ENCODE measurements at places on chromosomes 4 and X.

- no peak for DNase-seq
These were observed 3.5 kb upstream of the SERTM2 start for GRCh38 chrX:111507933-111508332.

GRCh38 chrX:154727871-154728270 lies 23.0 kb downstream of the GAB3 start:
- DNase-seq: no peak

DNA sequence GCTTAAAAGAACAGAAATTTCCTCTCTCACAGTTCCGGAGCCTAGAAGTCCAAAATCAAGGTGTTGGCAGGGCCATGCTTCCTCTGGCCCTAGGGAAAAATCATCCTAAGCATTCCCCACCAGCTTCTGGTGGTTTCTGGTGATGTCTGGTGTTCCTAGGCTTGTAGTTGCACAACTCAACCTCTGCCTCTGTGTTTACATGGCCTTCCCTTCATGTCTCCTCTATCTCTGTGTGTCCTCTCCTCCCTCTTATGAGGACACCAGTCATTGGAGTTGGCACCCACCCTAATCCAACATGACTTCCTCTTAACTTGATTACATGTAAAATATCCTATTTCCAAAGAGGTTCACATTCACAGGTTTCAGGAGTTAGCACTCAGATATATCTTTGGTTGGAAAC lies 15.4 kb downstream of the LRP2BP start:
- no peak for DNase-seq

DNA sequence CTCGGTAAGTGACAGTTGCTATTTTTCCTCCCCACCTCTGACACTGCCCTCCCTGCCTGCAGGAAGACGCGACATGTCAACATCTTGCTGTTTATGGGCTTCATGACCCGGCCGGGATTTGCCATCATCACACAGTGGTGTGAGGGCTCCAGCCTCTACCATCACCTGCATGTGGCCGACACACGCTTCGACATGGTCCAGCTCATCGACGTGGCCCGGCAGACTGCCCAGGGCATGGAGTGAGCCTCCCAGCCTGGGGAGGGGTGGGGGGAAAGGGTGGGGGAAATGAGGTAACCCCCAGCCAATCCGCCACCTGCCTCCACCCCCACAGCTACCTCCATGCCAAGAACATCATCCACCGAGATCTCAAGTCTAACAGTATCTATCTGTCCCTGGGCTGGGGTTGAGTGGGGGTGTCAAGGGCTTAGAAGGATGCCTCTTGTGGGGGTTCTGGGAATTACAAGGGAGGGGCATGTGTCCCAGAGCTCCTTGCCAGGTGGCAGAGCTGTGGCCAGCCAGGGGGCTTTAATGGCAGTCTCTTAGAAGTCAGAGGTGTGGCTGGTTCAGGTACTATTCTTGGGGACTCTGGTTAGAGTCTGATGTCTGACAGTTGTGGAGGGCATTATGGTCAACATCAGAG lies 7.8 kb downstream of the ARAF start:
- DNase-seq: no peak

GRCh38 chr4:7432531-7433375 lies 2.0 kb downstream of the PSAPL1 start:
- DNase-seq: no peak

- DNase-seq: no peak
These were observed 667.3 kb downstream of the GALNTL6 start for GRCh38 chr4:172480471-172480870.

- DNase-seq: no peak
These were observed 4.0 kb downstream of the C4orf46 start for GRCh38 chr4:158667651-158668198.

DNA sequence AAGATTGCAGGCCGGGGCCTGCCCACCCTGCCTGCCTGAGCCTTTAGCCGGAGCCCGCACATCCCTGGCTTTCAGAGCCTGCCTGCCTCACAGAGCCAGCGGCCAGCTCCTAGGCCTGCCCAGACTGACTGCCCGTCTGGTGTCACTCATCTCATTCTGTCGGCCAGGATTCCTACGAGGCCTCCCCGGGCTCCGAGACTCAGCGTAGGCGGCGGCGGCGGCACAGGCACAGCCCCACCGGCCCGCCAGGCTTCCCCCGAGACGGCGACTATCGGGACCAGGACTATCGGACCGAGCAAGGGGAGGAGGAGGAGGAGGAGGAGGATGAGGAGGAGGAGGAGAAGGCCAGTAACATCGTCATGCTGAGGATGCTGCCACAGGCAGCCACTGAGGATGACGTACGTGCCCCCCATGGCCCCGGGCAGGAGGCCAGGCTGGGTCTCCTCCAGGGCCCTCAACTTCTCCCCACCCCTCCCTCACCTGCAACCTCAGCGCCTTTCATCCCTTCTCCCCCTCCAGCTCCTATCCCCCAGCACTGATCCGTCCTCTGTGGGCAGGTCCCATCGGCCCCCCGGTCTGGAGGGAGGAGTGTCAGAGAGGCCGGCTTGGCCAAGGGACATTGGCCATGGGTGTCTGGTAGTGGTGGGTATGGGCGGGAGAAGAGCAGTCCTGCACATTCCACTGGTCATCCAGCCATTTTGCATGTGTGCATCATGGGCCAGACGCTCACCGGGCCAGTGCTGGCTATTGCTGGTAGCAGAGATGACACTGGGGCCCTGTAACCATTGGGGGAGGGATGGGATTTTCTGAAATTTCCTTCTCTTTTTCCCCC lies 22.6 kb upstream of the UBA1 start:
- DNase-seq: no peak

DNA sequence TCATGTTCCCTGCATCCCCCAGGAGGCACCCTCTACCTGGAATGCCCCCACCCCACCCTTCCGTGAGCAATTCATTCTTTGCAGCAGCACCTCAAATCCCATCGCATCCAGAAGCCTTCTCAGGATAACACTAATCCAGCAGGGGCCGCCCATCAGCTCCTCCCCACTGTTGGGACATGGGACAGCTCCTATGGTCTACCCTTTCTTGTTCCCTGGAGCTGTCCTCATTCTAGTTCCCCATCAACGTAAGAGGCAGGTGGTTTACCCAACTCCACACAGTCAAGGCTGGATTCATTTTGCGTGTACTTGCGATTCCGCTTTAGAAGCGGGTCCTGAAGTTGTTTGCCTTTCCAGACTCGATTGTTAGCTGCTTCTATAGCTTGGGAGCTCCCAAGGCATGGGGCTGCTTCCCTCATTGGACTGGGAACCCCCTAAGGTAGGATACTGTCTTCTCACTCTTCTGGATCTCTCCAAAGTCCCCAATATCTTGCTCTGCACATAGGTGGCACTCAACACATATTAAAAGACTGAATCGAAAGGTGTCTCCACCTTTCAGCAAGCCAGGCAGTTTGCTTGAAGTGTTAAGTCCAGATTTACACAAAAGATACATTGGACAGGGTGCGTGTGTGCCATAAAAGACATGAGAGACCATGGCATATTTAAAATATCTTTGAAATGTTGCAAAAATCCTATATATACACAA lies 942 bp upstream of the APLN start:
- no peak for DNase-seq

GRCh38 chrX:85859426-85859825 lies 187.9 kb downstream of the CHM start:
- no peak for DNase-seq

DNA sequence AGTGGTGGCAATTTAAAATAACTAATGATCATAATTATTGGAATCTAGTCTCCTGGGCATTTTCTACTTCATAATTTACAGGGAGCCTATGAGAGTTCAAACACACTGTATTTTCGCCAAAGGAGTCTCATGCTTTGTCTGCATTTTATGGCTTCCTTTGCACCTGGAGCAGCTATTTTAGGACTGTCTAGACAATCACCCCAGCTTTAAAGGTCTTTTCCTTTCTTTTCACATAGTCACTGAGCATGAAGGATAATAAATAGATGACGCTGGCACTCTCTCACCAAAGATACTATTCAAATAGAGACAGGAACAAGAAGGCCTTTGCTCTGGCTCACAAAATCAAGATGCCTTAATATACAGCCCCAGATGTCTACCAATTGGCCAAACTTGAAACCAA lies 43.0 kb downstream of the AMELX start:
- no peak for DNase-seq

GRCh38 chr4:145012841-145013240 lies 85.2 kb downstream of the ANAPC10 start:
- DNase-seq: no peak

GRCh38 chrX:14641681-14642655 lies 112.6 kb downstream of the GLRA2 start:
- no peak for DNase-seq

GRCh38 chr4:45663003-45663402 lies 460.9 kb downstream of the GABRG1 start:
- DNase-seq: no peak

DNA sequence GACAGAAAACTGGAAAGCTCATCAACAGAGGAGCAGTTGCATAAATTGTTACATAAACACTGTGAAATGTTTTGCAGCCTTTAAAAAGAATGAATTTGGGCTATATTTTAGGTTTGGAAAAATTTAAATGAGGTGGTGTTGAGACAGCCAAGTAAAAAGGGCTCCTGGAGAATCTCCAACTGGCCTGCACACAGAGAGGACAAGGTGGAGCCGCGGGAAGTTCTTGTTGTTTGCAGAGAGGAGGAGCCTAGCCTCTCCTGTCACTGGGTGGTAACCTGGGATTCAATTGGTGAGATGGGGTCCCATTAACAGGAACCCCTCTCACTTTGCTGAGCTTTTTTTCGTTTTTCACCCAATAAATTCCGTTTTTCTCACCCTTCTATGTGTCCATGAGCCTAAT lies 13.4 kb downstream of the GIMD1 start:
- DNase-seq: no peak

- DNase-seq: no peak
These were observed 2393.9 kb downstream of the ARAP2 start for GRCh38 chr4:33850371-33850902.

DNA sequence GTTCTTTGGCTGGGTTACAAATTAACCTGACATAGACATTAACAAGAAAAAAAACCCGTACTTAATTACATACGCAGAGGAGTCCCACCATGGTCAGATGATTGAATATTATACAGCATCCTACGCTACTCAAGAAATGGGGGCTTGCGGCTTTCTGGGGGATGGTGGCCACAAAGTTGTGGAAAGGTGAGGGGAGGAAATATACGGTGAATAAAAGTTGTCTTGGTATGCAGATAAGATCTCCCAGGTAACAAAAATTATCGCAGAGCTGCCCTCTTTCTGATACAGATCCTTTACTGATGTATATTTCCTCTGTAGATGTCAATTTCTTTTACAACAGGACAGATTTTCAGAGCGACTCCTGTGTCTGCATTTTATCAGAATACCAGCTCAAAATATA lies 890 bp downstream of the DCAF16 start:
- DNase-seq: no peak

GRCh38 chrX:3527811-3528210 lies 181.4 kb upstream of the MXRA5 start:
- DNase-seq: no peak

GRCh38 chr4:153651587-153651986 lies 32.5 kb upstream of the TLR2 start:
- DNase-seq: no peak

DNA sequence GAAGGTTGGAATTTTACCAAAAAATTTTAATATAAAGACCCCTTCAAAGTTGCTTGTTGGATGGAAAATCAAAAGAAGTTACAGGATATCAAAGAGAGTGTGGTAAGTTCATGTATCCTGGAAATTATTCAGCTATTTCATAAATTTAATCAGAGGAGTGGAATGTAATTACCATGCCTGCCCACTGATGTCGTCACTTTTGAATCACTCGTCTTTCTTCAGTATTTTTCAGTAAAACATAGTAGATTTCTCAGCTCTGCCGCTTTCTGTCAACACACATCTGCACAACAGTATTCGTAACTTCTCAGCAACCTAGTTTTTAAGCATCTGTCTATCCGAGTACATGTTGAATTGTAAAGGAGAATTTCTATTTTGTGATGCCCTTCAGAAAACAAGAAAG lies 2163.0 kb upstream of the AGA start:
- DNase-seq: no peak

GRCh38 chr4:72410158-72410557 lies 158.9 kb downstream of the ADAMTS3 start:
- DNase-seq: no peak

DNA sequence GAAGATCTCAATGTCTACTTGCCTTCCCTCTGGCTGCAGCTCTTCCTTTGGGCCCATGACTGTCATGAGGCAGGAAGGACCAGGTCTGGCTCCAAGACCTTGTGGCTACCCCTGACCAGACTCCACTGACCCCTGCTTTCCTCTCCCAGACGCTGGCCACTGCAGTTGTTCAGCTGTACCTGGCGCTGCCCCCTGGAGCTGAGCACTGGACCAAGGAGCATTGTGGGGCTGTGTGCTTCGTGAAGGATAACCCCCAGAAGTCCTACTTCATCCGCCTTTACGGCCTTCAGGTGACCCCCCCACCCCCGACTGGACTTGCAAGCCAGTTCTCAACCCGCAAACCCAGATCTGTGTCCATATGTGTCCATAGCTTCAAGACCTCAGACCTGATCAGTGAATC lies 535 bp downstream of the WAS start:
- no peak for DNase-seq

GRCh38 chr4:143253166-143253565 lies 68.4 kb downstream of the USP38 start:
- no peak for DNase-seq

DNA sequence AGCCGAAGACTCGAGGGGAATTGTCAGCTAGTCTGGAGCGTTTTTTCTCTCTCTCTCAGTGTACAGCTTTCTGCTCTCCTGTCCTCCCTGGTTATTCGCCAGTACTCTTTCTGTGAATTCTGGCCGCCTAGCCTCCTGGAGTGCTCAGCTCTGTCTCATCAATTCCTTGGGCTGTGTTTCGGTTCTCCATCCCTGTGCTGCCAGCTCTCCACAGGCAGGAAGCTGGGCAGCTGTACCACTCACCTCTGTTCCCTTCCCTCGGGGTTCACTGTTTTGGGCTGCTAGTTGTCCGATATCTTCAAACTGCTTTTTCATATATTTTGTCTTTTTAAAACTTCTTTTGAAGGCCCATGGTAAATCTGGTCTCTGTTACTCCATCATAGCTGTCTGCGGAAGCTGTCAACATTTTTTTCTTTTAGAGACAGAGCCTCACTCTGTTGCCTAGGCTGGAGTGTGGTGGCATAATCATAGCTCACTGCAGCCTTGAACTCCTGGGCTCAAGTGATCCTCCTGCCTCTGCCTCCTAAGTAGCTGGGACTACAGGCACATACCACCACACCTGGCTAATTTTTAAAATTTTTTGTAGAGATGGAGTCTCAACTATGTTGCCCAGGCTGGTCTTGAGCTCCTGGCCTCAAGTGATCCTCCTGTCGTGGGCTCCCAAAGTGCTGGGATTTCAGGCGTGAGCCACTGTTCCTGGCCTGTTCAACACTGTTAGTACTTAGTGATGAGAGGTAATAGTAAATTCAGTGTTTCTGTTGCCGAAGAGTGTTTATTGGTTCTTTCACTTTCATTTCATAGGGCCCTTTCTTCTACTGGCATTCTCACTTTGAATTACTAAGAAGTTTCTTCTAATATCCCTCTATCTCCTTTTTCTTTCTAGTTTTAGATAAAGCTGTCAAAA lies 18.6 kb downstream of the ZCCHC4 start:
- no peak for DNase-seq

DNA sequence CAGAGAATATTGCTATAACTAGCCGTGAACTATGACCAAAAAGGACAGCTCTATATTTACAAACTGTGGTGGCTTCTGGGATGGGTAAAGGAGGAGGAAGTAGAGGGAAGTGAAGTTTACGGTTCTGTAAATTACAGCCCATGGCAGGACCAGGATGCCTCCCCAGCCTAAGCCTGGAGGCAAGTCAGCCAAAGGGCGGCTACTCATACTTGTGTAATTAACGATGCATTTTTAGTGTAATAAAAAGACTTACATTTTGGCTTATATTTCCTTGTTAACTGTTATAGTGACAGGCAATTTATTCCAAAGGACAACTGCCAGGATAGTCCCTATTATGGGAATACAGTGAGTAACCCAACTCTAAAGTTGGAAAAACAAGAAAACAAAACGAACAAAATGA lies 139.9 kb upstream of the OTUD4 start:
- no peak for DNase-seq

All from stimulated activated CD4-positive, alpha-beta T cell treated with anti-CD3 and anti-CD28 coated beads, Interleukin-1b, Interleukin-23, amount 100 ng/mL, for 1 hour (primary cell).